ENCODE measurements at places on chromosomes 3 and 15.

DNA sequence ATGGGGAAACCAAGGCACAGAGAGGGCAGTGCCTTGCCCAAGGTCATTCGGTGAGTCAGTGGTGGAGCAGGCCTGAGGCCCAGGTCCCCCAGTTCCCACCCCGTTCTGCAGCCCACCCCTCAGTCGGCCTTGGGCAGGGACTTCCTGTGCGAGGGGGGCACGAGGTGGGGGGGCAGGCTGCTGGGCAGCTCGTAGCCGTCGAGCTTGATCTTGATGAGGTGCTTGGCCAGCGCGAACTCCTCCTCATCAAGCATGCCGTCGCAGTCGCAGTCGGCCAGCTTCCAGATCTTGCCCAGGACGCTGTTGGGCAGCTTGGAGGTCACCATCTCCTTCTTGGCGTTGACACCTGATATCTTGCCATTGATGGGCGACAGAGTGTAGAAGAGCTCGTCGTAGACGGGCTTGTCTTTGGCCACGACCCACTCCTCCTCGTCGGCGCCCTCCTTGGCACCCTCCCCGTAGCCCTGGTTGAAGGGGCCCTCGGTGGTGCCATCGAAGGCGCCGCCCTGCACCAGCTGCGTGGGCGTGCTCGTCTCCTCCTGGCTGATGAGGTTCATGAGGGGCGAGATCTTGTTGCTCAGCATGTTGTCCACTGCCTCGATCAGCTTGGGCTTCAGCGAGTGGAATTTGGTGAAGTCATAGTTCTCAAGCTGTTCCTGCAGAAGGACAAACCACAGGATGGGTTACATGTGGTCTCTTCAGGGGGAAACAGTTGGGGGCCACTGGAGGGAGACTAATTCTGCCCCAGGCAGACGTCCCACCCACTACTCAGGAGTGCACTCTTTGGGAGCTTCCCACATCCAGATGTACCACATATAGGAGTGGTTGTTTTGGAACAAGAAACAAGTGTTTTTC lies 6.9 kb upstream of the SPTBN5 start:
- DNase-seq, result no peak

DNA sequence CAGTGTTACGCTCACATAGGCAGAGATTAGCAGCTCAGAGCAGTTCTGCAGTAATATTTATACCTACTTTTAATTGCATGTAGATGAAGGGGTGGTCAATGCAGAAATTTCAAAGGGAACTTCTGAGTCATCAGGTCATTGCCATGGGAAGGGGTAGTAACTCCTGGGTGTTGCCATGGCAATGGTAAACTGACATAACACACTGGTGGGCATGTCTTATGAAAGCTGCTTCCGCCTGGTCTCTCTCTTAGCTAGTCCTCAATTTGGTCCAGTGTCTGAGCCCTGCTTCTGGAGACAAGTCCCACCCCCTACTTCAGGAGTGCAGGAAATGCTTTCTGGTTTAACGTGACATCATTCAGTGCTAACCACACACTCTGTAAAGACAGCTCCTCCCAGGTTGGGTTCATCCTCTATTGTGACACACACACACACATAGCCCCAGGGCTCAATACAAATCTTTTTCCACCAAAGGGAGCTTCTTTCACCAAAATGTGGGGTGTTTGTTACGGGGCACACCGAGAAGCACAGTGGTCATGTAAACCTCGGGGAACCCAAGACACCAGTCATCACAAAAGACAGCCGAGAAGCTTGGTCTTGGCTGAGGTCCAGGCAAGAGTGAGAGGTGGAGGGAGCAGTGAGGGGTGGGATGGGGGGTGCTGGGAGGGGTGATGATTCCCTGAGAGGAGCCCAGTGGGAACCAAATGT lies 74.5 kb downstream of the TLE3 start:
- peak; percentile 25 for DNase-seq

GRCh38 chr3:30611613-30612436 lies 5.4 kb downstream of the TGFBR2 start:
- DNase-seq, result no peak

DNA sequence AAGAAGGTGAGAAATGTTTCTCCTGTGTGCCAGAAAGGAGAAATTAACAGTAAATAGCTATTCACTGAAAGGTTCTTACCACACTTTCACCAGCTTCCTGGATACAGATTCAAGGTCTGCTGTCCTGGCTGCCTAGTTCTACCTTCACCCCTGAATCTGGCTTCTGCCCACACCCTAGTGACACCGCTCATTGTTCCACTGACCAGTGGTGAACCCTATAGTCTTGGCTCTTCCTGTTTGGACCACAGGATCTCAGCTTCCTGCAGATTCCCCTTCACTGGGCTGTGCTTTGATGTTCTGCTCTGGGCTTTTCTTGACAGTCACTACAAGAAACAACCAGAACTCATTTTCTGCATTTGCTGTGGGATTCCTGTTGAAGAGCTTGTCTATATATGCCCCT lies 250.0 kb downstream of the XXYLT1 start:
- no peak for DNase-seq

- no peak for DNase-seq
Measured at GRCh38 chr15:101488300-101489164, 975 bp downstream of the PCSK6 start.

DNA sequence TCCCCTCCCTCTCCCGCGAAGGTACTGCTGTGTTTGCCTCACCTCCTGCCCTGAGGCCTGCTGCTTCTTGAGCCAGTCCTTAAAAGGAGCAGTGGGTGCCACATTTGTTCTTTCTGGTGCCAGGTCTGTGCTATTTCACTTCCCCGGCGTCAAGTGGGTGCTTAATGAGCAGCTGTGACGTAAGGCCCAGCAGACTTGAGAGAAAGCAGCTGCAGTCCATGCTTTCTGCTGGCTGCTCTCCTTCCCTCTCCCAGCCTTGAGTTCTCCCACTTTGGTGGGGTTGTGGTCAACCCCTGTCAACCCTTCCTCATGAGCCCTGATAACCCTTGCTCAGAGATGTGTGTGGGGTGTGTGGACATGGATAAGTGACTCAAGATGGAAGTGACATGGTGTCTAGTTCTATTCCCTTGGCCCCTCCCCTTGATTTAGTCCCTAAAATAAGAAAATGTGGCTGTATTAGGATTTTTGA lies 6.9 kb downstream of the INAFM2 start:
- peak; percentile 88 for DNase-seq

DNA sequence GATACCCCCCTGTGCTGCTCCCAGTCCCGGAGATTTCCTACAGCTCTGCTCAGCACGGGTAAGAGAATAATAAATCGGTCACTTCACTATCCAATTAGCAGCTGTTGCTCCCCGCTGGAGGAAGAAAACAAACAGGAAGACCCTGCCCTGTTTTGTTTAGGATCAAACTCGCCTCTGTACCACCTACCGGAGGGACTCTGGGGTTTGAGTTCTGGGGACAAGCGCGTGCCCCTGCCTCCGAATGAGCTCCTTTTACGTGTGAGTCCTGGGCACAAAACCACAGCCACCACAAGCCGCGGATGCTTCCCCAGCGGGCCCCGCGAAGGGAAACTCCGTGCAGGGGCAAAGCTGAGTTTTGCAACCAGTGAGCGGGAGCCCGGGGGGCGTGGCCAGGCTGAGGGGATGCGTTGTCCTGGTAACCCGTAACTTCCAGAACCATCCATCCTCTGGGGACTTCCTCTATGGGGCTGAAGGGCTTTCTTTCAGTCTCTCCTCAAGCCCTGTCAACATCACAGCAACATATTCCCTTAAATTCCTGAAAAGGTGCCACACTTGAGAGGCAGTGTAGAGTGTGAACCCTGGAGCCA lies 315.7 kb upstream of the PROK2 start:
- peak; percentile 89 for DNase-seq

Measured in lower lobe of right lung (tissue), 2 donors.